Anterior cingulate cortex (tissue), 58 donors: ENCODE measurements at places on chromosomes 3 and 15.

GRCh38 chr3:151275091-151275490, 3.3 kb downstream of the P2RY14 start:
- no peak for DNase-seq

GRCh38 chr15:68559345-68560310, 19.2 kb upstream of the CORO2B start:
- peak; percentile 72 for DNase-seq

DNA sequence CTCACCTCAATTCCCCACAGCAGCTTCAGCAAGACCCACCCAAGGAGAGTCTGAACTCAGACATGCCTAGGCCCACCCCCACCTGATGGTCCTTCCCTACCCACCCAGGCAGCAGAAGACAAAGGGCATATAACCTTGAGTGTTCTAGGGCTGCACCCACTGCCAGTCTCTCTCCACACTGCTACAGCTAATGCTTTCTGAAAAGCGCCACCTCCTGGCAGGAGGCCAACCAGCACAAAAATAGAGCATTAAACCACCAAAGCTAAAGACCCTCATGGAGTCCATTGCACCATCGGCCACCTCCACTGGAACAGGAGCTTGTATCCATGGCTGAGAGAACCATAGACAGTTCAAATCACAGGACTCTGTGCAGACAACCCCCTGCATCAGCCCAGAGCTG, 11.3 kb upstream of the RPL39L start:
- DNase-seq: no peak

- DNase-seq: no peak
These were observed 95.8 kb downstream of the ZPLD1 start for GRCh38 chr3:102530415-102531181.

DNA sequence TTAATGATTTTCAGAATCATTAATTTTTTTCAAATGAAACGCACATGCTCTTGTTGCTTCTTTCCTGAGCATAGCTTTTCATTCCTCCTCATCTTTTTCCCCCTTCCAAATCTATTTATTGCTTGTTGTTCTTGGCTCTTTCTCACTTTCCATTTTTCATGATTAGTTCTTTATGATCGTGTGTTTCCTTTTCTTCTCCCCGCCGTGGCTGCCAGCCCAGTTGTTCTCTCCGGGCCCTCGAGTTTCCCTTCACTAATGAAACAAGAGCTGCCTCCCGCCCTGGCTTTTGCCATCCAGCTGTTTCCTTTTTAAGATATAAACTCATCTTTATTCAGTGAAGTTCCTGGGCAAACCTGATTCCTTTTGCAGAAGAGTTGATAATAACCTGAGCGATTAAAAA, 170.2 kb upstream of the NR2F2 start:
- DNase-seq: no peak

GRCh38 chr3:148309390-148310035, 388.2 kb upstream of the AGTR1 start:
- DNase-seq: no peak

DNA sequence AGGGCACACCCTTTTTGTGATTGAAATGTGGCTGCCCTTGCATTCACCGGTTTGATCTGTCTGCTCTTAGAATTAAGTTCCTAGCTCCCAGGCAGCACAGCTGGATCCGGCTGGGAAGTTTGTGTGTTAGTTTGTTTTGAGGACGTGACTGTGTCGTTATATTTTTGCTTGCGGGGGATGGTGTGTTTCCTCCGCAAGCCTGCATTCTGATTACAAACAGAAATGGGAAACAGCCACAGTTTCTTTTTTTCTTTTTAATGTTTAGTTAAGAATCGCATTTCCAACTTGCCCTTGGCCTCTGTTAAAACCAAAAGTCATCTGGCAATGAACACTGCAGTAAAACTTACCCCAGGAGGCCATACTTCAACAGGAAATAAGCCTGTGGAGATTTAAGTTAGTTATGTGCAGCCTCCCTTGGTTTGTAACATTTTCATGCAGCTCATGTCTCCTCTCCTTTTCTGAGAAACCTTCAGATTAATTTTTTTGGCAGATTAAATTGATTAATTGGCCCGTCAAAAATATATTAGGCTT, 888 bp downstream of the TMOD3 start:
- DNase-seq: no peak

GRCh38 chr3:159208050-159208449, 406.2 kb downstream of the MFSD1 start:
- DNase-seq: no peak

GRCh38 chr3:130491431-130491830, 25.5 kb upstream of the COL6A6 start:
- no peak for DNase-seq

GRCh38 chr15:77907824-77908751, 169.4 kb downstream of the TBC1D2B start:
- no peak for DNase-seq

GRCh38 chr3:117728226-117728625, 1018.6 kb downstream of the TUSC7 start:
- no peak for DNase-seq

DNA sequence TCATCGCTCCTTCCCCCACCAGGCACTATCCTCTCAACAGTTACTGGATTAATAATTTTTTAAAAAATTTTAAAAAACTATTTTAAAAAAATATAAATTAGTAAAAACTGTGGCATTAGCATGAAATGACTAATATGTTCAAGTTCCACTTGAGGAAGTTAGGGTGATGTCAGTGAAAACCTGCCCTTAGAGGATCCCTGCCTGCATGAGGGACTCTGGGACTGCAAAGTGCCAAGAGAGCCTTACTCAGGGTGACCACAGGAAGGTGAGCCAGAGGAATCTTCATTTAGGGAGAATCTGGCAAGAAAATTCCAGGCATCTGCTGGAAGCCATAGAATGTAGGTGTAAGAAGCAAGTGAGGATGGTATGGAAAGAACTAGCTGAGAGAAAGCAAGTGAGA, 157.7 kb upstream of the BCL6 start:
- DNase-seq: no peak

GRCh38 chr15:81886591-81886990, 159.2 kb downstream of the MEX3B start:
- no peak for DNase-seq

DNA sequence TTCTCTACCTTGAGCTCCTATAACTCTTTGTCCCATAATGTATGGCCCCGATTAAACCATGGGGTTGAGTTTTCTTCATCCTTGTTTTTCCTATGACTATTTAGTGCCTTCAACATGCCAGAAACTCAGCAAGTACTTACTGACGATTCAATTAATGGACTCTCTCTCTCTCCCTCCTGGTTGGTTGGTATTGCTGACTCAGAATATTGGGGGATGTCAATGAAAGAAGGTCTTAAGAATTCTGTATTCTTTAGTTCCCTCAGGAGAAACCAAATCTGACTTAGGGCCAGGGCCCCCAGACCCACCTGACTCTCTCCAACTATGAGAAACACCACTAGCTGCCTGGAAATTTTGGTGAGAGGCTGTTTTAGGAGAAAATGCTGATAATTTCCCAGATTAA, 40.8 kb downstream of the TM4SF4 start:
- DNase-seq: no peak

- no peak for DNase-seq
These were observed 161.4 kb upstream of the IQSEC1 start for GRCh38 chr3:13234666-13235065.

- no peak for DNase-seq
These were observed 315.9 kb downstream of the BCHE start for GRCh38 chr3:165521131-165521871.

DNA sequence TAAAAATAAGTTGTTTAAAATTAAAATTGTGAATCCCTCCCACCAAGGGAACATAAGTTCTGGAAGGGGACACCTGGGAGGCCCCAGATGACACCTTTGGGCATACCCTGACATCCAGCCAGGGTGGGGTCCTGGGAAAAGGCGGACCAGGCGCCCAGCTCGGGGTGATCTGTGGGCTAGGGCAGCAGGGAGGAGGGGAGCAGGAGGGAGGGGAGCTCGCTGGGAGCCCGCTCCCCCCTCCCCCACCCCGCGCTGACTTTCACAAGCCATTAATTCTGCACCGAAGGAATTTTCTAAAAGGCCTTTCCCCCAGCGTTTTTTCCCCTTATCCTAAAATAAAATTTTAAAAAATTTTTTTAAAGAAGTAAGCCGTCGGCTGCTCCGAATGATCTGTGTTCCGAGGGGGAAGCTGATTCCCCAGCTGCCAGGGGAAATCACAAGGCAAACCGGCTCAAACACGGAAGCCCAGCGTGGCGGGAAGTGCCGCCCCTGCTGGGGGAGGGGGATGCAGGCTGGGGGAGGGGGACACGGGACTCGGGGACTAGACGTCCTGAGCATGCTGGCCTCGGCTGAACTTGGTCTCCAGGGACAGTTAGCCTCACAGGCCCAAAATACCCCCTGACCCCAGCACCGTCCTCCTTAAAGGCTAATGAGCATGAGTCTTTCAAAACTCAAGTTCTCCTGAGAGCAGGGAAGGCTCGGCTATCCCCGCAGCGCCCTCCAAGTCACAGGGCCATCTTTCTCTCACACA, 13.9 kb downstream of the PLXND1 start:
- DNase-seq: peak; percentile 43

DNA sequence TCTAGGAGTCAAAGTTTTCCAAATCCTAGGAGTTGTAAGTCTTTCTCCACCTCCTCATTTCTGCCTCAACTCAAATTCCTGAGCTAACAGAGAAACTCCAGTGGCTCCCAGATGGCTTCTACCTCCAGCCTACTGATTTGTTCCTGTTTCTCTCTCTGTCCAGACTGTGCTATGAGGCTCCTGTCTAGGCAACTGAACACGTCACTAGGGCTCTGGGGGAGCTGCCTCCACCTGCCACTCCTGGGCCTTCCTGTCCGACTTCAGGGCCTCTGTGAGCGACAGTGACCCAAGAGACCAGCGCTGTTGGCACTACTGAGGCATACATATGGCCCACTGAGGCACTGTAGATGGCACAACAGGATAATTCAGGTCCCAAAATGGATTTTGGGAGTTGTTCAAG, 71.4 kb downstream of the EXOG start:
- DNase-seq: no peak
